ENCODE measurements at places on chromosomes 6 and 20. TPM values are rescaled to one million over a fixed set of nuclear protein-coding genes. Genes with fewer than 3 reads are reported as not detected.

DNA sequence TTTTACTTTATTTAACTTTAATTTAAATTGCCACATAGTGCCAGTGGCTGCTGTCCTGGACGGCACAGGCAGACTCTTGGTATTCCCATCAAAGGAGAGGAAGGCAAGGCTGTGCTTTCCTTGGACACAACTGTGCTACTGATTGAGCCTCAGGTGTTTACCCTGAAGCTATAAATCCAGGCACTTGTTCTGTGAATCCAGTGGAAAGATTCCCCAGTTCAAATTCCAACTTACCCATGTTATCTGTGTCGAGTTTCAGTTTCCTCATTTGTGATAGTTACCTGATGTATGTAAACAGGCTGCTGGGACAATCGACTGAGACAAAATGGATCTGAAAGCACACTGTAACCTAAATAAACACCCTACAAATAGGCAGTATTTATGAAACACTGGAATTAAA lies 57.2 kb downstream of the PLAGL1 start:
- no peak for DNase-seq

DNA sequence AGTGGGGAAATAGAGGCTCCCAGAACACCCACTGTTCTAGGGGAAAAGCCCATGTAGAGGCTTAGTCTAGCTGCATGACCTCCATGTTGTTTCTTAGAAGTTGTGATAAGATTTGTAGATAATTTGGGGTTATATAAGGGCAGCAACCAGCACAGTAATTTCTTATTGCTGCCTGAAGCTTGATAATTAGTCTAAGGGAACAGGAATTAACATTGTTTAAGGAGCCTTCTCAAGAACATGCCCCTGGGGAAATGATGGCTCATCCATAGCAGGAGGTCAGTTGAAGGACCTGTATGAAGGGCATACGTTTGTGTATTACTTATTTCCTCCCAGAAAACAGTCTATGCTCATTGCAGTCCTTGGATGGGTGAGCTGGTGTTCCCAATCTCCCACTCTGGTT lies 170.7 kb upstream of the SCGN start:
- no peak for DNase-seq

- no peak for DNase-seq
These were observed 75.4 kb upstream of the SPACA1 start for GRCh38 chr6:87972279-87972678.

- DNase-seq, result no peak
These were observed 20.1 kb downstream of the IMPG1 start for GRCh38 chr6:76052314-76052713.

DNA sequence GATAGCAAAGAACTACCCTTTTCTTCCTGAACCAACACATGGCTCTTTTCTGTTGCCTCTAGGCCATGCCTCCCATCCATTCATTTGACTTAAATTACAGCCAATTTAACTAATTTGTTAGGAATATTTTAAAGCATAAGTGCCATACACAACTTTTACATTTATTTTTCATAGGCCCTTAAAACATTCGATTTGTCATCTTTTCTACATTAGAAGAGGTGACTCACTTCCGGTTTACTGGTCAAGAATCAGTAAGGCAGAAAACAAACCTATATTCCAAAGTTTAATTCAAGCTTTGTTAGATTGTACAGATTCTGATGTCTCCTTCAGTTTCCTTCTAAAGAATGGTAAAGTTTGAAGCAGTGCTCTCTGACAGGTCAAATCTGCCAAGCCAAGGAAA lies 344.3 kb downstream of the SAMD5 start:
- peak; percentile 10 for DNase-seq

GRCh38 chr6:169885831-169886230 lies 134.4 kb downstream of the ERMARD start:
- DNase-seq, result no peak

- no peak for DNase-seq
These were observed 480.7 kb downstream of the CD83 start for GRCh38 chr6:14598017-14598864.

GRCh38 chr20:40251284-40251932 lies 437.6 kb downstream of the MAFB start:
- peak; percentile 50 for DNase-seq

DNA sequence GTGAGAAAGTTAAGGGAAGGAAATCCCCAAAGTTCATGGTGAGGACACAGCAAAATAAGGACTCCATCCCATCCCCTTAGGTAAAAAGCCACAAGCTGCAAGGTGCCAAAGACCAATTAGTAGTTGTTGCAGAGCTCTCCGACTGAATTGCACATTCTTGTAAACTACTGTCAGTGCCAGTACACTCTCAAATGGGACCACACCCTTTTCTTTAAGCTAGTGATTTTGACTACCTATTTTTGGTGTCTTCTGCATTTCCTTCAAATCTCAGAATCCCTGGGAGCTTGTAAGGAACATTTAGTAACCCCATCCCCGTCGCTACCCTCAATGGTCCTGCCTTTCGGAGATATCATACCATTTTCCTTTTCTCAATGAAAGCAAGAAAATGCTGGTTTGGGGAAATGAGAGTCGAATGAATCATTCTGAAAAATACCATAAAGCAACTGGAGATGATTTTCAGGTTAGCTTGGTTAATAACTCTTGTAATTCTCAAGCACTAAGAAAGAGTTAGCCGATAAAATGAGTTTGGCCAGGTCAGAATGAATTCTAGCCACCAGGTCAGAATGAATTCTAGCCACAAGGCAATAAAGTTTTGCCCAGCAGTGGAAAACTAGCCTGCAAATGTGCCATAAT lies 5.2 kb upstream of the HMGN3 start:
- peak; percentile 13 for DNase-seq

- DNase-seq, result no peak
These were observed 116.8 kb downstream of the TFAP2B start for GRCh38 chr6:50935442-50935841.

- peak; percentile 68 for DNase-seq
These were observed 46.0 kb upstream of the HINT3 start for GRCh38 chr6:125910527-125910926.

DNA sequence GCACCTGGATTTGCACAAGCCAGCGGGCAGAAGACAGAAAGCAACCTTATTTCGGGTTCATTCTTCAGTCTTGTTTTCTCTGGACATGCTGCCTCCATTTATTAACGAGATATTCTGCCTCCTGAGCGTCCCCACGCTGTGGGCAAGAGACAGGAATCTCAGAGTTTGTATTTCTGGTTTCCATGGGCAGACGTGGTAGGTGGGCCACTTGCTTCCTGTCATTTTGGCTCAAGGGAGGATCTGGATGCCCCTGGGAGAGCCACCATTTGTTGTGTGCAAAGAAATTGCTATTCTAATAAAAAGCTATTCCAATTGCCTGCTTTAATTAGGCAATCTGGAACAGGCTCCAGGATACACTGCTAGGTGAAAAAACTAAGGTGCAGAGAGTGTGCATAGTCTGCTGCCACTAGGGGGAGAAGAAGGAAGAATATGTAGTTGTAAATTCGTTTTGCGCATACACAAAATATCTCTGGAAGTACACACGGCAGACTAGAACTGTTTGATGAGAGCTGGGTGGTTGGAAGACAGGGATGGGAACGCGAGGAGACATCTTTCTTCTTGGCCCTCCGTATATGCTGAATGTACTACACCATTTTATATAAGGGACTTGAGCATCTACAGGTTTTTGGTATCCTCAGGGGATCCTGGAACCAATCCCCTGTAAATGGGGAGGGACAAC lies 30.1 kb upstream of the SLC16A10 start:
- peak; percentile 55 for DNase-seq

GRCh38 chr20:17868700-17869231 lies 99.8 kb downstream of the SNX5 start:
- no peak for DNase-seq

- DNase-seq, result peak; percentile 49
These were observed 7.8 kb downstream of the KCNG1 start for GRCh38 chr20:51014797-51015722.

DNA sequence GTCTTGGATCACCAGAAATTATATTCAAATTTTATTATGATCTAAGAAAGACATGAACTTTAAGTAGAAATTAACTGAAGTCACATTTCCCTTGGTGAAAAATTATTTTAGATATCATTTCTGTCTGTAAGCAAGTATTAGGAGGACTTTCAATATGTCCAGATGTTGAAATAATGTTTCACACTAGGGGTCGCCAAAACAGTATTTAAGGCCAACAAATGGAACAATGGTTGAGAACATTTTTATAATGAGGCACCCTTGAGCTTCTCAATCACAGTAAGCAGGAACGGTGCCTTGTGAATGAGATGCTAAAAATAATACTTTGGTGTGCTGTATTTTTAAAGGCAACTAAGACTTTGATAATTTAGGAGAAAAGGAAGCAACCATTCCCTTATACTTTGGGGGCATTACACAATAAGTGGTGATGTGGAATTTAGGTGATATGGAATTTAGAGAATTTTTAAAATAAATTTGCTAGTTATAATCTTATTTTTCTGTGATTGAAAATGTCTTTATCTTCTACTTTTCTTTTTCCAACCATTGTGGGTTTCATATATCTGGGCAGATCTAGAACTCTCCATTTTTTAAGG lies 9.6 kb upstream of the SF3B5 start:
- peak; percentile 71 for DNase-seq

GRCh38 chr20:34528921-34529297 lies 12.7 kb downstream of the DYNLRB1 start:
- DNase-seq, result no peak

GRCh38 chr6:31525932-31526591 lies 2.7 kb upstream of the MCCD1 start:
- DNase-seq, result peak; percentile 43

GRCh38 chr20:11403711-11404110 lies 514.0 kb upstream of the BTBD3 start:
- DNase-seq, result no peak

GRCh38 chr6:129297592-129297991 lies 412.4 kb downstream of the ARHGAP18 start:
- DNase-seq, result no peak

DNA sequence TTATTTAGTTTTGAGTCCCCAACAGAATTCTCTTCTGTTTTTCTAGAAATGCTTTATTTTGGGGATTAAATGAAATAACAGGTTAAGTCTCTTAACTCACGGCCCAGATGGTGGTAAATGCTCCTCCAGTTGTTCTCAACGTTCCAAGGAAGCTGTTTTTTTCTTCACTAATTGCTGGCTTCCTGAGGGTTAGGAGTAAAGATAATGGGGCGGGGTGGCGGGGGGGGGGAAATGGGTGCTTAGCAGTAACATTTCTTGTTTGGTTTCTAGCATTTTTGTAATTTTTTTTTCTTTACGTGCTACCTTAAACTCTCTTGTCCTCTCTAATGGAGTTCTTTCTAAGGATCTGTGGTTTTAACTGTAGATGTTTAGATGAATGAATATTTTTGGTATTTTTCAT lies 2.2 kb downstream of the SRSF3 start:
- DNase-seq, result no peak

- no peak for DNase-seq
These were observed 256.6 kb downstream of the DLL1 start for GRCh38 chr6:170034294-170034693.

DNA sequence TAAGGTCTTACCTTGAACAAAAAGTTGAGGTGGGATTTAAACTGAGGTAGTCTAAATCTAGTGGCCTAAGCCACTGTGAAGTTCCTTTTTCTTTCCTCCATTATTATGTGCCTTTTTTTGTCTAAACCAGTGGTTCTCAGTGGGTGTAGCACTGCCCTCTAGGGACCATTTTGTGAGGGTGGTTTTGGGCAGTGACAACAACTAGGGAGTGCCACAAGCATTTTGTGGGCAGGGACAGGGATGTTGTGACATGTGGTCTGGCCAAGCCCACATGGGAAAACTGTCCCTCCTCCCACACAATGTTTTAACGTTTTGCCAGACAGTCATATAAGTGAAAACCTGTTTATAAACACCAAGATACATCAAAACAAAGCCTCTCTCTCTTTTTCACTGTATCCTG lies 899.4 kb upstream of the FLRT3 start:
- peak; percentile 73 for DNase-seq

GRCh38 chr6:22132656-22133055 lies 164.2 kb downstream of the PRL start:
- no peak for DNase-seq

- no peak for DNase-seq
These were observed 98.2 kb downstream of the CLIC5 start for GRCh38 chr6:45917439-45917838.

GRCh38 chr6:162294029-162294428 lies 433.5 kb downstream of the PRKN start:
- no peak for DNase-seq

The C6orf141 gene
- 7.8 TPM for total RNA-seq

The GJE1 gene
- total RNA-seq, result not detected

The BPIFB1 gene
- total RNA-seq, result not detected

The KHDRBS2 gene
- total RNA-seq, result not detected

The PTK6 gene
- total RNA-seq, result 107 TPM

The SAMD5 gene
- 3.1 TPM for total RNA-seq

The METTL24 gene
- not detected for total RNA-seq

The ZNF184 gene
- total RNA-seq, result 6.8 TPM

The BMP2 gene
- 6.1 TPM for total RNA-seq

The GGTLC1 gene
- not detected for total RNA-seq

The TRDN gene
- total RNA-seq, result not detected

The HLA-DQB2 gene
- not detected for total RNA-seq

The COX4I2 gene
- not detected for total RNA-seq

The CEP85L gene
- total RNA-seq, result 7.1 TPM

The ADAM33 gene
- total RNA-seq, result 0.53 TPM

The COL21A1 gene
- total RNA-seq, result 18.6 TPM

The STMN3 gene
- 0.26 TPM for total RNA-seq

The DLK2 gene
- 4.1 TPM for total RNA-seq

All from bronchial epithelial cell (primary cell).